ENCODE measurements at places on chromosomes 16 and 17. TPM values are rescaled to one million over a fixed set of nuclear protein-coding genes. Genes with fewer than 3 reads are reported as not detected.

- no peak overlapping the region for H3K4me3 ChIP-seq
- H3K27me3 ChIP-seq: no peaks in the 10 kb centered on the region
- no peak overlapping the region for H3K27ac ChIP-seq
- DNase-seq: peak; percentile 19
- H3K4me1 ChIP-seq: no peaks in the 10 kb centered on the region
These were observed 13.7 kb downstream of the C16orf95 start for GRCh38 chr16:87303431-87303930.

DPEP1 gene
- 0.17 TPM for total RNA-seq

DNA sequence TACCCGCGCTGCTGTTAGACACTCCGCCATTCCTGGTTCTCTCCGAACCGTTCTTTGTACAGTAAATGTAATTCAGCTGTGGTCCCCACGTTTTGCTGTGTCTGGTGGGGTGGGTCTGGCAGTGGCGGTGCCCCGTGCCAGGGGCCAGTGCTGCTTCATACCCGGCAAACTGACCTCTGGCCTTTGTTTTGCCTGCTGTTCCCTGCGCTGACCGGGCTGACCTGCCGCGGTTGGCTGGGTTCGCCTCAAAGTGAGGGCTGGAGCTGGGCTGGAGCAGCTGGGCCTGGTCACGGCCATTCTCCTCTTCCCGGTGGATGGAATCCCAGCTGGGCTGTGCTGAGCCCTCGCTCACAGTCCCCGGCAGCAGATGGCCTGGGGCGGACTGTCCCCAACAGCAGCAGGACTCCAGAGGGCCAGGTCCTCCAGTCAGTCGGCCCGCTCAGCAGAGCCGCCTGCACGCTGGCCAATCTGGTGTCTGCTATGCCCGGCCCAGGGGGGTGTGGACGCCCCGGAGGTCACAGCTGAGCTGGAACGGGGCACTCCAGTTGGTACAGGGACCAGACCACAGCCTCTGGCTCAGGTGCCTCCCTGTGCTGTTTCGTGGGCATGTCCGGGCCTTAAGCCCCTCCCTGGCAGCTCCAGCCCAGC, 1.5 kb upstream of the WFIKKN1 start:
- H3K27me3 ChIP-seq: no peaks in the 10 kb centered on the region
- DNase-seq: no peak
- H3K36me3 ChIP-seq: peaks cover 17% of the 10 kb centered on the region
- no peak overlapping the region for H3K27ac ChIP-seq
- peaks cover 2% of the 10 kb centered on the region for H3K4me1 ChIP-seq

PTX4 gene
- not detected for total RNA-seq

DNA sequence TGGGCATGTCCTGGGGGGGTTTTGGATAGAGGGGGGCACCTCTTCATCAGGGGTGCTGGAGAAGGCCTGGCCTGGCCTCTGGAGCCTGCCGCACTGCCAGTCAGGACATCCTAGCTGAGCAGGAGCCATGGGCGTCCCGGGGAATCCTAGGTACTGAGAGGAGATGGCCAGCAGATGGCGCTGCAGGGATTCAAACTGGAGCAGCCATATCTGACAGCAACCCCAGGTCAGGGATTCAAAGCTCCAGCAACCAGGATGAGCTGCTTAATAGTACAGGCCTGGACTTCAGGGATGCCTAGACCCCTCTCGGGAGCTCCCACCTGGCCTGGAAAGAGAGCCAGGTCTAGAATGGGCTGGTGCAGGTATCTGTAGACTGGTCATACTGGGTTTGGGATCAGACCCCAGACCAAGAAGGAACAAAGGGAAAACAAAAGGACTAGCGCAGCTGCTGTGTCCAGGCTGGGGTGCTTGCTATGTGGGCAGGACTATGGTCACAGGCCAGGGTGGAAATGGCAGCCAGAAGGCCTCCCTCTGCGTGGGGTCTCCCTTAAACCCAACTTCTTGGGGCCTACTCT, 306.9 kb upstream of the RBFOX1 start:
- no peaks in the 10 kb centered on the region for H3K27me3 ChIP-seq
- DNase-seq: no peak
- no peak overlapping the region for H3K4me3 ChIP-seq
- no peak overlapping the region for H3K27ac ChIP-seq
- no peaks in the 10 kb centered on the region for H3K4me1 ChIP-seq

DNA sequence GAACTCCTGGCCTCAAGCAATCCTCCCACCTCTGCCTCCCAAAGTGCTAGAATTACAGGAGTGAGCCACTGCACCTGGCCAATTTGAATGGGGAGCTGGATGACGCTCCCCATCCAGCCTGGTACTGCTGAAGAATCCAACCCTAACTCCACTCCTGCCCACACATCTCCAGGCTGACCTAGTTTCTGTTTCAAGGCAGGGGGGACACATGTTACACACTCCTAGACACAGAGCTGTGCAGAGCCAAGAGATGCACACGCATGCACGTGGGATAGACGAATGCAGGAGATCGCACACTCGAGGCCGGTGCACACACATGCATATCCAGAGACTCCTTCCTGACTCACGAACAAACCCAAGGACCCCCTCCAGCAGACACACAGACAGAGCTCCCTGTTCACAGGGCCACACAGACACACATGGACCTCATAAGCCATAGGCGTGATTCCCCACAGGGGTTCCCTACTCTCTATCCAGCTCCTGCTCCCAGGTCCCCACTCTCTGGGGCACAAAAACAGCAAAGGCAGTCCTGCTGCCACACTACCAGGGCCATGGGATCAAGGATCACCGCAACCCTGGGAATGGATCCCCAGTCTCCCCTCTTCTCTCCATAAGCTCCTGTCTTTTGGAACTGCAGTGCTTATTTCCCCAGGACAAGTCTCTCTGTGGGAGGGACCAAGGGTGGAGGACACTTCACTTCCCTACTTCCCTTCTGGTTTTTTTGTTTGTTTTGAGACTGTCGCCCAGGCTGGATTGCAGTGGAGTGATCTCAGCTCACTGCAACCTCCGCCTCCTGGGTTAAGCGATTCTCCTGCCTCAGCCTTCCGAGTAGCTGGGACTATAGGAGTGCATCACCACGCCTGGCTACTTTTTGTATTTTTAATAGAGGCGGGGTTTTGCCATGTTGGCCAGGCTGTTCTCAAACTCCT, 14.4 kb downstream of the EPOP start:
- no peak overlapping the region for H3K4me3 ChIP-seq
- H3K4me1 ChIP-seq: no peaks in the 10 kb centered on the region
- H3K27ac ChIP-seq: no peak overlapping the region
- peaks cover 3% of the 10 kb centered on the region for H3K27me3 ChIP-seq

ANKRD13B gene
- total RNA-seq: 6.3 TPM

GRCh38 chr17:73482894-73483293, 161.4 kb downstream of the SDK2 start:
- no peaks in the 10 kb centered on the region for H3K4me1 ChIP-seq
- no peaks in the 10 kb centered on the region for H3K36me3 ChIP-seq
- no peak for DNase-seq
- no peaks in the 10 kb centered on the region for H3K27me3 ChIP-seq

DNA sequence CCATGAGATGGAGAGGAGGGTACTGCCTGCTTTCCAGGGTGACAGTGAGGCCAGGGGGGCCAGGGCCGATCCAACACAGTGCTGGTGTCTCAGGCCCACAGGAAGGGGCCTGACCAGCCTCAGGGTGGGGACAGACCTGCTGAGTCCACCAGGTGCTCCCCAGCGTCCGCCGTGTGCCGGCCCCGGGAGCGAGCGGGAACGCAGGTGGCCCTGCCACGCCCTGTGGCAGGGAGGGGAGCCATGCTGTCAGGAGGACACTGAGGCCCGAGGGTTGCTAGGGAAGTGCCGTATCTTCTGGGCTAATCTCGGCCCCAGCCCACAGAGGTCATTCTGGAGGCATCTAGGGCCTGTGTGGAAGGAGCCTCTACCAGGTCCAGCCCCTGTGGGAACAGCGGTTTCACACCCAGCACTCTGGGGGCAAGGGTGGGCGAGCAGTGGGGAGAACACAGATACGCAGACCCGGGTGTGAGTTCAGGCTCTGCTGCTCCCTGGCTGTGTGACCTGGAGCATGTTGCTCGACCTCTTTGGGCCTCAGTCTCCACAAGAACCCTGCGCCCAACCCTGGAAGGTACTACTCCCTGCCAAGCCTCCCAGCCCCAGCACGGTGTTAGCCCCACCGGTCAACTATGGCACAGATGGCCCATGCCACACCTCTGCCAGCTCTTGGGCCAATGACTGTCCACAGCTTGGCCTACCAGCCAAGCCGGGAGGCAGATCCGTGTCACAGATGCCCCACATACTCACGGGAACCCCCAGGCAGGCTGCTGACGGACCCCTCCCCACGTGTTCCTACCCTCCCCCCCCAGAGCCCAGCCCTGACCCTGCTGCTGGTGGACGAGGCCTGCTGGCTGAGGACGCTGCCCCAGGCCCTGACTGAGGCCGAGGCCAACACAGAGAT, 43.9 kb upstream of the ZC3H18 start:
- peaks cover 12% of the 10 kb centered on the region for H3K27me3 ChIP-seq
- no peaks in the 10 kb centered on the region for H3K36me3 ChIP-seq
- no peaks in the 10 kb centered on the region for H3K4me1 ChIP-seq
- no peak for DNase-seq

KRTAP4-9 gene
- total RNA-seq: not detected

SPATA22 gene
- 0.17 TPM for total RNA-seq

RPL13 gene
- total RNA-seq: 3,823 TPM

TM4SF5 gene
- not detected for total RNA-seq

DNA sequence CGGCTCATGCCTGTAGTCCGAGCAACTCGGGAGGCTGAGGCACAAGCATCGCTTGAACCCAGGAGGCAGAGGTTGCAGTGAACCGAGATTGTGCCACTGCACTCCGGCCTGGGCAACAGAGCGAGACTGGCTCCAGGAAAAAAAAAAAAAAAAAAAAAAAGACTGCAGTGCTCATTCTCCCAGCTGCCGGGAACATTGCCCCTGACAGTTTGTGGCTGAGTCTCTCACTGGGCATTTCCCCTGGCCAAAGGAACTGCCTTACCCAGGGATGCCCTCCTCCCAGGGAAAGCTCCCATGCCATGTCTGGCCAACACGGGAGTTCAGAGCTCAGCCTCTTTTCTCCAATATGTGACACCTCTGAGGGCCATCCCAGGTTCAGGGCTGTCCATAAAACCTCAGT, 21.3 kb upstream of the USP10 start:
- peaks cover 4% of the 10 kb centered on the region for H3K27me3 ChIP-seq
- H3K36me3 ChIP-seq: no peaks in the 10 kb centered on the region
- no peaks in the 10 kb centered on the region for H3K4me1 ChIP-seq
- no peak overlapping the region for H3K27ac ChIP-seq
- H3K4me3 ChIP-seq: no peak overlapping the region

DNA sequence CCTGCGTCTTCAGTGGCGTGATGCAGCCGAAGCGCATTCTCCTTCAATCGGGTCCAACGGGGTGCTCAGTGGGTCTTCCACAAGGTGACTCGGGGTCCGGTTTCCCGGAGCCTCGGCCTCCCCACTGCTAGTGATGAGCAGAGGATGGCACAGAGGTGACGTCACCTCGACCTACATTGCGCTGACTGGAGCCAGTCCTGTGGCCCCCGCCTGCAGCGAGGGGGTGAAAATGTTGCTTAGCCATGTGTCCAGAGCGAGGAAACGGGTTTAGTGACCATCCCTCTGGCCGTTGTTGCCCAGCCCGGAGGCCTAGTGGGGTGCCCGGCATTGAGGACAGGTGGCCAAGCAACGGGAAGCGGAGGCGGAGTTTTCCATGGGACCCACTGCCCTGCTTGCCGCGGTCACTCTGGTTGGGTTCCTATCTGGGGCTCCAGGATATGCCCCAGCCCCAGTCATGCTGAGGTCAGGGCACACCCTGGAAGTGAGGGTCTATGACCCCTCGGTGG, 190.6 kb upstream of the CIBAR2 start:
- H3K4me3 ChIP-seq: no peak overlapping the region
- no peaks in the 10 kb centered on the region for H3K36me3 ChIP-seq
- no peaks in the 10 kb centered on the region for H3K4me1 ChIP-seq
- no peak for DNase-seq
- no peaks in the 10 kb centered on the region for H3K27me3 ChIP-seq
- no peak overlapping the region for H3K27ac ChIP-seq

NRN1L gene
- 0.17 TPM for total RNA-seq

TMEM220 gene
- total RNA-seq: 4.3 TPM

DNA sequence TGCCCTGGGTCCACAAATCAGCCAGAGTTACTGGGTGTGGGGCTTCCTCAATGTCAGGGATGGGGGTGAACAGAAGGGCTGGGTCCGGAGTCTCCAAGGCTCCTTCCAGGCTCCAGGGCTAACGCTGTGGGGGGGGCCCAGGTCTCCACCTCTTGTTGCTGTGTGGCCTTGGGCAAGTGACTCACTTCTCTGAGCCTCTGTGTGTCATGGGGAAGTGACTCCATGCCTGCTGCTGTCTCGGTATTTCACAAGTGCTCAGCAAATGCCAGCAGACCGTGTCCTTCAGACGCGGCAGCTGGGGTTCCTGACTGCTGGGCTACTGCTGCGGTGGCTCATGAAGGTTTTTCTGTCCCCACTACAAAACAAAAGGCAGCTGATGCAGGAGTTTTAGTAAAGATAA, 26.6 kb downstream of the JPH3 start:
- DNase-seq: peak; percentile 24
- H3K27ac ChIP-seq: no peak overlapping the region
- no peaks in the 10 kb centered on the region for H3K27me3 ChIP-seq
- no peak overlapping the region for H3K4me3 ChIP-seq
- H3K4me1 ChIP-seq: no peaks in the 10 kb centered on the region
- H3K36me3 ChIP-seq: no peaks in the 10 kb centered on the region

- no peak overlapping the region for H3K4me3 ChIP-seq
- peak; percentile 98 for DNase-seq
- no peaks in the 10 kb centered on the region for H3K36me3 ChIP-seq
These were observed 10.1 kb upstream of the ERCC4 start for GRCh38 chr16:13909872-13910303.

GRCh38 chr17:76720211-76720610, 6.2 kb downstream of the JMJD6 start:
- no peak overlapping the region for H3K27ac ChIP-seq
- DNase-seq: no peak
- H3K4me1 ChIP-seq: peaks cover 13% of the 10 kb centered on the region

DNA sequence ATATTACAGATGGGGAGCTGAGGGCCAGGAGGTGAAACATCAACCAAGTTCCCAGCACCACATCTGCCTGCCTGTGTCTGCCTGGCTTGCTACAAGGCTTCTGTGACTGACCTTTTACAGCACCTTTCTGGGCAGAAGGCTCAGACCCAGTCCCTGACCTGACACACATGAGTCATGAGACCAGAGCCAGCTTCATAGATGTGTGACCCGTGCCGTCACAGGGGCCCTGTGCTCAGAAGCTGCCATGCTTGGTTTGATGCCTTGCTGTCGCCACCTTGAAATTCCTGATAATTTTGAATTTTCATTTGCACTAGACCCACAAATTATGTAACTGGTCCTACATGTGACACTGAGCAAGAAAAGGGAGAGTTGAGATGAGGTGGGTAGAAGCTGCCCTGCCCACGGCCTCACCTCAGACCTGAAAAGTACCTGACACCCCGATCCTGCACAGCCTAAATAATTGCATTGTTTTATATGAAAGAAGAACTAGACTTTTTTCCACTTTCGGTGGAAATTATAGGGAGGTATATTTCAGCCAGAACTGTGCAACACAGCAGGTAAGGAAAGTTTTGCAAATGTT, 13.3 kb upstream of the PECAM1 start:
- H3K4me3 ChIP-seq: no peak overlapping the region
- no peak overlapping the region for H3K27ac ChIP-seq
- no peaks in the 10 kb centered on the region for H3K4me1 ChIP-seq
- DNase-seq: no peak
- H3K36me3 ChIP-seq: no peaks in the 10 kb centered on the region

GRCh38 chr17:82458885-82459424, 414 bp downstream of the NARF start:
- no peaks in the 10 kb centered on the region for H3K27me3 ChIP-seq
- H3K27ac ChIP-seq: peak overlapping the region; percentile 92
- peaks cover 7% of the 10 kb centered on the region for H3K4me1 ChIP-seq
- peak overlapping the region; percentile 79 for H3K4me3 ChIP-seq
- no peaks in the 10 kb centered on the region for H3K36me3 ChIP-seq
- DNase-seq: peak; percentile 34

GRCh38 chr17:42647778-42648177, 11.3 kb upstream of the TUBG2 start:
- no peak overlapping the region for H3K4me3 ChIP-seq
- H3K27ac ChIP-seq: no peak overlapping the region
- H3K4me1 ChIP-seq: no peaks in the 10 kb centered on the region
- DNase-seq: no peak
